HAP-1 (cell line): ENCODE measurements at places on chromosomes 7 and 10.

DNA sequence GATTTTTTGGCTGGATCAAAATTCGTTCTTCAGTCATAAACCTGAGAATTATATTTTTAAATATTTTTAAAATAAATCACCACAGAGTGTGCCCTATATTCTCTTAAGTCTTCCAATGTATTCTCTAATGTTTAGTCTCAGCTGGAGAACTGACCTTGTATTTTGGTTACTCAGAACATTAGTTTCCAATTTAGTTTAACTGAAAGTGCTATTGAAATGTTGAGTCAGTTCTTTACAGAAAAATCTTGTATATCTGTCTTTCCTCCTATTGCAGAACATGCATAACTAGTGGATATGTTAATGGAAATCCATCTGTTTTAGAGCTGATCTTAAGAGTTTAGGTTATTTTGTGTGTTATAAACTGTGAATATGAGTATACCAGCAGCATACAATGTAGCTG is 422.7 kb upstream of the IGFBP3 start:
- DNase-seq = no peak

DNA sequence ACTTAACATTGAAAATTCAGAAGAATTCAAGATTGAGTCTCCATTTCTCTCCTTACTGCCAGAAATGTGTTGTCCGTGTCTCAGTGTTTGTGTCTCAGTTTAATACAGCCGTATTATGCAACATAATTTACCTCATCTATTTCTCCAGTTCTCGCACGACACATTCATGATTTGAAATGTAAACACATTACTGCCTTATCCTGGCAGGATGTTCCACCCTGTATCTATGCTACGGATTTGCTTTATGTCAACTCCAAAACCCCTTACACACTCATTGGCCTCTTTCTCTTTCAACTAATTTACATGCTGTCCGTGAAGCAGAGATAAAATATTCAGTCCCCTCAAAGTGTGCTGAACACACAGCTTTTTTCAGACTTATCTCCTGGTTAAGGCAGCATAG is 653.7 kb upstream of the SEMA3D start:
- DNase-seq = no peak

DNA sequence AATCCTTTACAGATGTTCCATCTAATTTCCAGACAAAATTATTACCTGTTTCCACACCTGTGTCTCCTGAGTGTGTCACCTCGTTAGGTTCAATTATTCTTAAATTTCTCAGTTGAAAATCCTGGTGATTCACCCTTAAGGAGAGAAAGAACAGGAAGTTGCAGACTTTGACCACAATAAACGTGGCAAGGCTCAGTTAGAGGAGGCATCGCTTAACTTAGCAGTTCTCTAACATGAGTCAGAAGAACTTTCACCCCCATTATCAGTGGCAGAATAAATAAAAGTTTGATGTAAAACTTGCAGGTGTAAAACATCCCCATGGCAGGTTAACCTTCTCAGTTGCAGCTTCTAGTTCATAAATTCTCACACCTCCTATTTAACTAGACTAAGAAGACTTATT is 8.3 kb downstream of the XPNPEP1 start:
- DNase-seq = no peak

GRCh38 chr7:131827421-131827820 is 271.0 kb upstream of the PODXL start:
- DNase-seq = no peak

DNA sequence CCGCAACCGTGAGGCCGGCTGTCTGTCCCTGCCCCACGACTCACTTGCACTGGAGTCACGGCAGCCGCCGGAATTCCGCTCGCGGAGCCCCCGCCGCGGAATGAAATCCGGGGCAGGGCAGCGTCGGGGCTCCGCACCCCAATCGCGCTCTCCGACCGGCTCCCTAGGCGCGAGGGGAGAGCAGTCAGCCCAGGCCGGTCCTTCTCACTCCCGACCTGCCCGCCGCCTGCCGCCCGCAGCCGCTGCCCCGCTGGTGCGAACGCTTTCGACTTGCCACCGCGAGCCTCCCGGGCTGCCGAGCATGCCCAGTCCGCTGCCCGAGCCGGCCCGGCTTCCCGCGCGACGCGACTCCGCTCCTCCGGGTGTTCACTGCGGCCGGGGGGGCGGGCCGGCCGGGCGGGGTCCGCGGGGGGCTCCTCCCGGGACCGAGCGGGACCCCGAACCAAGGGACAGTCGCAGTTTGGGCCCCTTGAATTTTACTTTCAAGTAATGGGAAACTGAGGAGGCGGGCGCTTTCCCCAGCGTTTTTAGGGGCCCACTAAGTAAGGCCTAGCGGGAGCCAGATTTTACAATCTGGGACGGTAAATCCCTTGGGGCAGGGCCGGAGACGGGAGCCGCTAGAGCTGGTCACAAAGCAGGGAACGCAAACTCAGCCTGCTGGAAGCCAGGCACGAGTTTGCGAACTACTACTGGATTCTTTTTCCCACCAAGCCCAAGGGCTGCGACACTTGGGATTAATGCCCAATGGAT is at the start of gene SGMS1:
Gene SGMS1 (minus strand): TSS at position 294 of the 750 bp plus-strand sequence. CDS start 279,842 bp downstream, outside the sequence.
- DNase-seq = peak; percentile 63

- DNase-seq = no peak
These were observed 669.5 kb downstream of the CCSER2 start for GRCh38 chr10:84997870-84998269.

DNA sequence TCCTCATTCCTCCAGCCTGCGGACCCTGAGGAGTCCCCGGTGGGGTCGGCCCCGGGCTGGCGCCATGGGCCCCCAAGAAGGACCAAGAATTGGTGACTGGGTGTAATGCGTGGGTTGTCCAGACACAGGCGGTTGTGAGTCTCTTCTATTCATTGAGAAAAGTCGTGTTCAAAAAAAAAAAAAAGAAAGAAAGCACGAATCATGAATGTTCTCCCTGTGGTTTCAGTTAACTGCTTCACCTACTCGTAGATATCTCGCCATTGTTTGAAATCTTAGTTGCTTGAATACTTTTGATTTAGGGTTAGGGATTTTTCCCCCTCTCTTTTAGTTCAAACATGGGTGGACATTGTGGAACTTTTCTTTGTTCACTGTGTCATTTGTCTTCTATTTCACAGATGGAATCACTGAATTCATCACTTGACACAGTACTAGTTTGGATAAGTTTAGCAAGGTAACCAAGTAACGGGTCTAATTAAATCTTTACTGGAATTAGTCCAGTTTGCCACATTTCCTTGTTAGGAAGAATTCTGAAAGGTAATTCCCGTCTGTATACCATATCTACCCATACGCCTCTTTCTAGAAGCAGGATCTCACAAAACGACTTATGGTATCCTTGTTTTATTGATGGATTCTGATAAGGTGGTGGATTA is 775 bp downstream of the STARD3NL start:
- no peak for DNase-seq

- DNase-seq = no peak
These were observed 133.2 kb downstream of the VPS50 start for GRCh38 chr7:93365341-93365740.

GRCh38 chr7:152351168-152351567 is 84.6 kb downstream of the KMT2C start:
- DNase-seq = no peak

- no peak for DNase-seq
These were observed 261.6 kb upstream of the AOAH start for GRCh38 chr7:36985866-36986400.

DNA sequence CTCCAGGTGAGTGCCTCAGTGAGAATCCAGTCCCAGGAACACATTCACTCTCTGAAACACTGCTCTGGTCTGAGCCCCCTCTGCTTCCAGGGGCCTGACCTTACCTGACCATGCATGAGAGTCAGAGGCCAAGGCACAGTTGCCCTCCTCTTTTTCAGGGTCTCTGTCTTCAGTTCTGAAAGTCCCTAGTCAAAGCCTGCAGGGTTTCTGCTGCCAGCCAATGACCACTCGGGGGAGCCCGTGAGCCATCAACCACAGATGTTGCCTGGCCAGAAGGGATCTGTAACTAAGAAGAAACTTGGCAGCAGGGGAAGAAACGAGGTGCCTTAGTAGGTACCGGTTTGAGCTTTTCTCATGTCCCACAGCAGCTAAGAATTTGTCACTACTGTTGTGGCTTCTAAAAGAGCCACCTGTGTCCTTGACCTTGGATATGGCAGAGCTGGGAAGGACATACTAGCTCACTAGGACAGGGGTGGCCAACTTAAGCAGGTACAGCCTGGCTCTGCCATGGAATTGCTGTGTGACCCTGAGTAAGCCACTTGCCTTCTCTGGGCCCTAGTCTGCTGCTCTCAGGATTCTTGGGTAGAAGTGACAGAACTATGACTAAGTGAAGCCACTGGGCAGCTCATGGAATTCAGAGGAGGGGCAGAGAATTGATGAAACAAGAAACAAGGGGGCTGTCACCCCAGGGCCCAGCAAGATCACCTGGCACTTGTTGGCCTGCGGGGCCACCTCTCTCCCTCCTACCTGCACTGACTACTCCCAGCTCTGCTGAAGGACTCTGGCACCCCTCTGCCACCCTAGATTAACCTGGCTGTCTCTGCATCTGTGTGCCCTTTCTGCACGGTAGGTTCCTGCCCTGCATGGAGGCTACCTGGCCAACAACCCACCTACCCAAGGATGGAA is 83.8 kb upstream of the GPR26 start:
- peak; percentile 85 for DNase-seq

GRCh38 chr10:4255751-4256150 is 470.7 kb upstream of the KLF6 start:
- no peak for DNase-seq

DNA sequence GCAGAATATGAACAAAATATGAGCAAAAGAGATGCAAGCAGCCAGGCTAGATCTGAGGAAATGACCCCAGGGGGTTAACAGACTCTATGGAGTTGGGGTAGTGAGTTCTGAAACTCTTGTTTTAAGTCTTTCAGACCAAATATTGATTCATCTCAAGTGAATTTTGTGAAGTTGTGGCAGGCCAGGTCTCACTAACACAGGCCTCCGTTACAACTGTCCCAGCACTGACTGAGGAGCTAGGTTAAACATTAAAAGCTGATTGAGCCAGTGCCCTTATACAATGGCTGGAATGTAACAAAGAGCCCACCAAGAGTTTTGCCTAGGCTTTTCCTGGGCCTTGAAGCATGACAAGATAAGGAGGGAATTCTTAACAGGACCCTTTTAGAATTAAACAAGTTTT is 192.3 kb upstream of the STK17A start:
- no peak for DNase-seq

DNA sequence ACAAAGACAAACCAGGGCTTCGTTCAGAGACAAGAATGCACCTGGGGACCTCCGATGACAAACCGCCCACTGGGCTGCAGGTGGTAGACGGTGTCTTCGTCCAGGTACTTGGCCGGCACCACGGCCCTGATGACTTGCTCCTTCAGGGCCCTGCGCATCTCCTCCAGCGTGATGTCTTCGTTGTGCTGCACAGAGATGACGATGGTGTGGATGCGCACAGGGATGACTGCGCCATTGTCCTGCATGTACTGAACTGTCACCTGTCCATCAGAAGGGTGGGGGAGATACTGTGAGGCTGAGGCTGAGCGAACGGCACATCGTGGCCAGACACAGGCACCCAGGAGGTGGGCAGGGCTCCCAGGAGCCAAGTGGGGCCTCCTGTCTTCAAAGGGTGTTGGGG is 13.1 kb downstream of the MAT1A start:
- no peak for DNase-seq

DNA sequence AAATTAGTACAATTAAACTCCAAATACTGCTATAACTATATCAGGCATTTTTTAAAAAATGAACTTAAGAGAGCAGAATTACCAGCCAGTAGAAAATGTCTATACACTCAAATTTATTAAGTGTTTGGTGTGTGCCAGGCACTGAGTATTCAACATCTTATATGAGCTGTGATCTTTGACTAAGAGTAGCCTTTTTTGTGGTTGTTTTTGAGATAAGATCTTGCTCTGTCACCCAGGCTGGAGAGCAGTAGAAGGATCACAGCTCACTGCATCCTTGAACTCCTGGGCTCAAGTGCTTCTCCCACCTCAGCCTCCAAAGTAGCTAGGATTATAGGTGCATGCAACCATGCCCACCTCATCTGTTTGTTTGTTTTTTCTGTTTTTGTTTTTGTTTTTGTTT is 102.5 kb upstream of the CELF2 start:
- no peak for DNase-seq

GRCh38 chr10:21171936-21172541 is 274.9 kb upstream of the NEBL start:
- DNase-seq = no peak
